Left lung (tissue), 14 donors: ENCODE measurements at places on chromosomes 4 and X. TPM values are rescaled to one million over a fixed set of nuclear protein-coding genes. Genes with fewer than 3 reads are reported as not detected.

Gene CXCL11
- 0.41 TPM for total RNA-seq

Gene POLN
- total RNA-seq = 3.3 TPM

Gene SFRP2
- 73.9 TPM for total RNA-seq

Gene CYP4V2
- 27.8 TPM for total RNA-seq

Gene P2RY8
- 1.5 TPM for total RNA-seq

Gene ARHGAP24
- total RNA-seq = 25.9 TPM

Gene RPS3A
- total RNA-seq = 1,548 TPM

Gene ADH4
- not detected for total RNA-seq

Gene PORCN
- 8.4 TPM for total RNA-seq

Gene STBD1
- 9.0 TPM for total RNA-seq

DNA sequence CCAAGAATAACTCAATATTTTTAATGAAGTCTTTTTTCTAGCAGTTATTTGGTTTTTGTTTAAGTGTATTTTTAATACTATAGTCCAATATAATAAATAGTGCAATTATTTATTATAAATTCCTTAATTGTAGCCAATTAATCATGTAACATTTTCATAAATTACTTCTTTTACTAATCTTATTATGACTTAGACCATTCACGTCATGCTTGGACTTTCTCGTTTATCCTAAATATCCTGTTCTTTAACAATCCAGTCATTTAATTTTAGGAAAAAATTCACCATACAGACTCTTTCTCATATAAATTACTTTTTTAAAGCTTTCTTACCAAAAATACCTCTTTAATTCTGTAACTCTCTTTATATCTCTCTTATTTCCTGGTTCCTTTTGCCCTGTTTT is 350.1 kb downstream of the AR start:
- H3K4me3 ChIP-seq = no peak overlapping the region
- no peaks in the 10 kb centered on the region for H3K36me3 ChIP-seq
- H3K27me3 ChIP-seq = no peaks in the 10 kb centered on the region
- no peaks in the 10 kb centered on the region for H3K4me1 ChIP-seq
- no peak for DNase-seq

GRCh38 chrX:16743604-16744325 is 24.4 kb downstream of the SYAP1 start:
- H3K36me3 ChIP-seq = peaks cover 72% of the 10 kb centered on the region
- DNase-seq = no peak
- no peak overlapping the region for H3K4me3 ChIP-seq
- no peaks in the 10 kb centered on the region for H3K4me1 ChIP-seq

DNA sequence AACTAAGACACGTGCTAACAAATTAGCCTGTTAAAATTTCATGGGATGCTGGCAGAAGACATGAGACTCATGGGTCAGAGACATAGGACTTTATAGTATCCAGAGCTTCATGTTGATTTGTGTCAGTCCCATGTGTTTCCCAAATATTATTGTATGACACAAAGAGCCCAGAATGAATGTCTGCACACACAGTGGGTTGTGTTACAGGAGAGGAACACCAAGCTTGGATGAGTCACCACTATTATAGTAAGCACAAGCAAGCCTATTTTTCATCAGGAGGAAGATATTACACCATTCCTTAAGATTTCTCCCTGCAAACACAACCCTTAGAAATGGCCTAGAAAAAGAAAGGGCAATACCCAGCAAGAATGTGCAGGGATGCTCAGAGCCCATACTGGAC is 15.4 kb downstream of the BBS12 start:
- H3K27ac ChIP-seq = no peak overlapping the region
- no peak overlapping the region for H3K4me3 ChIP-seq
- H3K4me1 ChIP-seq = peaks cover 3% of the 10 kb centered on the region
- DNase-seq = no peak
- H3K27me3 ChIP-seq = no peaks in the 10 kb centered on the region
- H3K36me3 ChIP-seq = no peaks in the 10 kb centered on the region

DNA sequence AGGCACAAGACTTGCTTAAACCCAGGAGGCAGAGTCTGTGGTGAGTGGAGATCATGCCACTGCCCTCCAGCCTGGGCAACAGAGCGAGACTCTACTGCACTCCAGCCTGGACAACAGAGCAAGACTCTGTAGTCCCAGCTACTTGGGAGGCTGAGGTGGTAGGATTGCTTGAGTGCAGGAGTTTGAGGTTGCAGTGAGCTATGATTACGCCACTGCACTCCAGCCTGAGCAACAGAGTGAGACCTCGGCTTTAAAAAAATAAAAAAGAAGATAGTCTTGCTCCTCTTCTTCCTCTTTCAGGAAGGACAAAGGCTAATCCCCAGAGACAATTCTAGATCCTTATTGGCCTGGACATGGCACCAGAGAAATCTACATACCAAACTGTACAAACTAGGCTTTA is 5.7 kb upstream of the PPEF2 start:
- no peak overlapping the region for H3K4me3 ChIP-seq
- no peak overlapping the region for H3K27ac ChIP-seq
- no peaks in the 10 kb centered on the region for H3K36me3 ChIP-seq
- no peak for DNase-seq
- peaks cover 9% of the 10 kb centered on the region for H3K4me1 ChIP-seq
- no peaks in the 10 kb centered on the region for H3K27me3 ChIP-seq

DNA sequence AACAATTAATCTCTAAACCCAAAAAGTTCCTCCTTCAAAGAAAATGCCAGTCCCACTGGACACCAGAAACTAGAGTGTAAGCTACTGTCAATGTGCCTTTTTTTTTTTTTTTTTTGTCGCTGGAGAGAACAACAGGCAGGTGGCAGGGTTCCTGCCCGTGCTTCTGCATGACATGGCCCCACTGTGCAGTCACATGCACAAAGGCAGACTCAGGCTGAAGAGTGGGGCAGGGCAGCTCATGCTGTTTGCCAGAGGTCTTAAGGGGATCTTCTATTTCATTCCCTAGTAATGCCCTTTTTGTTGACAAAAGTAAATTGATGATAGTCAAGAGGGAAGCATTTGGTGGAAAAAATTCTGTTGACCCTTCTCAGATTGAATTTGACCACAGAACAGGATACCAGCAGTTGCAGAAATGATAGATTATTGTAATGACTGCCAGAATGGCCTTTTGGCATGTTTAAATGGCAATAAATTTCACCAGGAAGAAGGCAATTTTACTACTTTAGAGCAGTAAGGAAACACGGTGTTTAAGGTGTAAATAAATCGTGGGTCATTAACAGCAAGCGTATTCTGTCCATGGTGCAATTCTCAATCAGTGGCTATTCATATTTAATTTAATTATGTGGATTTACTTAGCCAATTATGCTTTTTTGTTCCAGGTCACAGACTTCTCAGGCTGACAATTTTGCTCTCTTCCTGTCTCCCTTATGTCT is 80.9 kb downstream of the NKX6-1 start:
- H3K4me1 ChIP-seq = no peaks in the 10 kb centered on the region
- no peaks in the 10 kb centered on the region for H3K36me3 ChIP-seq
- H3K27me3 ChIP-seq = no peaks in the 10 kb centered on the region

GRCh38 chrX:34999702-35000101 is 57.1 kb downstream of the FAM47B start:
- no peaks in the 10 kb centered on the region for H3K27me3 ChIP-seq
- no peak for DNase-seq
- H3K4me1 ChIP-seq = no peaks in the 10 kb centered on the region
- no peaks in the 10 kb centered on the region for H3K36me3 ChIP-seq
- no peak overlapping the region for H3K27ac ChIP-seq
- no peak overlapping the region for H3K4me3 ChIP-seq

DNA sequence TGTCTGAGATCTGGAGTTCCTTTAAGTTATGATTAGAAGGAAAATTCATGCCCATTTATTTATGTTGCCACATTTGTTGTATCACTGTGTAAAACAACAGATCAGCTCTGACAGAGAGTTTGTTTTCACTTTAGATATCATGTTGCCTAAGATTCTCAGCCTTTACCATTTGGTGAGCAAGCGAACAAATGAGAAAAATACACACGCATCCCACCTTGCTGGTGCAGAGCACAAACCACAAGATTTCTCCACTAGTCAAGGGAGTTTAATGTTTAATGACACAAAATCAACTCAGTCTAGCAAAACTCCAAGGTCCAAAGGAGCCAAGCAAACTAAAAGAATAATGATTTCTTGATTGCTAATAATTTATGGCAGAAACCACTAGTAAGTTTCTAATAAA is 27.7 kb downstream of the FGF5 start:
- no peak overlapping the region for H3K27ac ChIP-seq
- no peaks in the 10 kb centered on the region for H3K36me3 ChIP-seq
- H3K4me1 ChIP-seq = no peaks in the 10 kb centered on the region

GRCh38 chr4:186146458-186146857 is 42.0 kb downstream of the FAM149A start:
- DNase-seq = no peak
- H3K27ac ChIP-seq = no peak overlapping the region
- no peaks in the 10 kb centered on the region for H3K4me1 ChIP-seq
- H3K36me3 ChIP-seq = no peaks in the 10 kb centered on the region
- H3K27me3 ChIP-seq = no peaks in the 10 kb centered on the region
- no peak overlapping the region for H3K4me3 ChIP-seq

DNA sequence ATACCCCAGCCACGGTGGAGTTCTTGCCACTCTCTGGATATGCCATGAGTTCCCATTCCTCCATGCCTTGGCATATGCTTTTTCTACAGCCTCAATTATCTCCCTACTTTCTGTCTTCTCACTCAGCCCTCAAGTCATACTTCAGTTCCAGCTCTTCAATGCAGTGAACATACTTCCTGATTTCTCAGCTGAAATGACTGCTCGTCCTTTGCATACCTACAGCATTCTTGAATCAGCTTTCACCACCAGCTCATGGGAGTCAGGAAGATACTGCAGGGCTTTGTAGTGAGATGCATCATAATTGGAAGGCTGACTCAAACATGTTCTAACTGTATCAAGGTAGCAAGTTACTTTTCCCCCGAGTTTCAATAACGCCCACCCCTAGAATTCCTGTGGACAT is 118.4 kb downstream of the APBB2 start:
- no peaks in the 10 kb centered on the region for H3K27me3 ChIP-seq
- no peak for DNase-seq
- no peak overlapping the region for H3K27ac ChIP-seq
- no peaks in the 10 kb centered on the region for H3K36me3 ChIP-seq
- no peak overlapping the region for H3K4me3 ChIP-seq

- H3K27me3 ChIP-seq = no peaks in the 10 kb centered on the region
- H3K4me1 ChIP-seq = no peaks in the 10 kb centered on the region
- no peak overlapping the region for H3K4me3 ChIP-seq
- no peak overlapping the region for H3K27ac ChIP-seq
- no peaks in the 10 kb centered on the region for H3K36me3 ChIP-seq
Measured at GRCh38 chr4:16192057-16192456, 34.2 kb downstream of the TAPT1 start.

GRCh38 chr4:113978561-113979147 is 793 bp downstream of the ARSJ start:
- H3K4me1 ChIP-seq = peaks cover 4% of the 10 kb centered on the region
- H3K27ac ChIP-seq = peak overlapping the region; percentile 94
- peak; percentile 37 for DNase-seq
- no peaks in the 10 kb centered on the region for H3K36me3 ChIP-seq
- H3K4me3 ChIP-seq = peak overlapping the region; percentile 54

GRCh38 chr4:181146051-181146450 is 1097.2 kb upstream of the TENM3 start:
- no peak overlapping the region for H3K4me3 ChIP-seq
- H3K27me3 ChIP-seq = peaks cover 4% of the 10 kb centered on the region
- no peaks in the 10 kb centered on the region for H3K4me1 ChIP-seq
- no peak for DNase-seq
- no peaks in the 10 kb centered on the region for H3K36me3 ChIP-seq

- no peaks in the 10 kb centered on the region for H3K36me3 ChIP-seq
- DNase-seq = peak; percentile 69
- no peaks in the 10 kb centered on the region for H3K4me1 ChIP-seq
- H3K27me3 ChIP-seq = no peaks in the 10 kb centered on the region
- no peak overlapping the region for H3K27ac ChIP-seq
Measured at GRCh38 chr4:164937576-164938270, 39.7 kb downstream of the TRIM61 start.

GRCh38 chr4:106301393-106302061 is 14.5 kb downstream of the TBCK start:
- no peak for DNase-seq
- H3K36me3 ChIP-seq = no peaks in the 10 kb centered on the region
- H3K4me1 ChIP-seq = no peaks in the 10 kb centered on the region
- no peak overlapping the region for H3K4me3 ChIP-seq
- H3K27me3 ChIP-seq = no peaks in the 10 kb centered on the region
- no peak overlapping the region for H3K27ac ChIP-seq

GRCh38 chr4:90027565-90027964 is 99.6 kb upstream of the CCSER1 start:
- no peak for DNase-seq
- H3K27me3 ChIP-seq = no peaks in the 10 kb centered on the region
- H3K36me3 ChIP-seq = no peaks in the 10 kb centered on the region
- H3K4me1 ChIP-seq = no peaks in the 10 kb centered on the region
- H3K4me3 ChIP-seq = no peak overlapping the region
- no peak overlapping the region for H3K27ac ChIP-seq

DNA sequence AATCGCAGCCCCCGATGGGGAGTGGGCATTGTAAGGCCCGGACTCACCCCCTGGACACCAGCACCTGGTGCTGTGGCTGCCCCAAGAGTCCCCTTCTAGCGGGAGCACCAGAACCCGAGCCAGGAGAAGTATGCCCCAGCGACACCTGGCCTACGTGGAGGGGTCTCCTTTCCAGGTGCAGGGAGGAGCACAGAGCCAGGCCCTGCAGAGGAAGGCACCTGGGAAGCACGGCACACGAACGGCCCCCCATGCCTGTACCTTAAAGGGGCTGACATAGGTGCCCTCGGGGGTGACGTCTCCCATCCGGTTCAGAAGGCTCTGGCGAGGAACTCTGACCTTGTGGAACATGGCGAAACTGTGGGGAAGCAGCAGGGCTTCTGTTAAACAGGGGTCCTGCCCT is 41.2 kb downstream of the ACOX3 start:
- no peak for DNase-seq
- H3K36me3 ChIP-seq = peaks cover 60% of the 10 kb centered on the region
- H3K27ac ChIP-seq = no peak overlapping the region
- peaks cover 22% of the 10 kb centered on the region for H3K4me1 ChIP-seq

DNA sequence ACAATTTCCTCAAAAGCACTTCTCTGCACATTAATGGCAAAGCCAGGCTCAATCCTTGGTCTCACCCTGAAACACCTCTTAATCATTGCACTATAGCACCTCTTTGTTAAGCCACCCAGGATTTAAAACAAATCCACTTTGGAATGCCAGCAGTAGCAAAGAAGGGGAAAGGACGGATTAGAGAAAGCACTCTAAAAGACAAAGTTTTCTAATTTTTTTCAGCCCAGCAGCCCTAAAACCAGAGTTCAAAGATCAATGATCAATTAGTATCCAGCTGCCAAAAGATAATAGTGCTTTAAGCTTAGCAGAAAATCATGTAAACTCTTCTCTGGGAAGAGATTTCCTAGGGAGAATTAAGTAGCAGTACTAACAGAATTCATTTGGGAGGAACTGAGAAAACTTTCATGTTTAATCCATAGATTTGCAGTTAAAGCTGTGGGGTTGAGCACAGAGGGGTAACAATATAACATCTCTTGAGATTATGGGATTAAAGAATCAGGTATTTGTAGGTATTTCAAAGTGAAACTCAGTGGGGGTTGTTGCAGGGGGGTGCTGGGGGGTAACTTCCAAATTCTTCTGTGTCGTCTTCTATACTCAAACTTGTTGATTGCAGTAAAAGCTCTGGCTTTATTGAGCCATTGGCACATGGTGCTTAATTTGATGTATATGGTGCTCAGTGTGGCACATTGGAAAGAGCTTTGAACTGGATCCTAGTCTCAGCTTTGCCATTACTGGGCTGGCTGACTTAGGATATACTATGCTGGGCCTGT is 61.8 kb downstream of the LRRC66 start:
- no peak overlapping the region for H3K4me3 ChIP-seq
- H3K4me1 ChIP-seq = no peaks in the 10 kb centered on the region
- DNase-seq = no peak
- no peaks in the 10 kb centered on the region for H3K27me3 ChIP-seq
- no peak overlapping the region for H3K27ac ChIP-seq

GRCh38 chrX:13101441-13102139 is 57.2 kb upstream of the FAM9C start:
- no peak overlapping the region for H3K4me3 ChIP-seq
- H3K4me1 ChIP-seq = peaks cover 5% of the 10 kb centered on the region
- H3K36me3 ChIP-seq = no peaks in the 10 kb centered on the region
- H3K27ac ChIP-seq = peak overlapping the region; percentile 61
- no peak for DNase-seq
